ENCODE measurements at places on chromosomes 11 and 22. TPM values are rescaled to one million over a fixed set of nuclear protein-coding genes. Genes with fewer than 3 reads are reported as not detected.
A peak's percentile ranks its signal among the peaks of the same experiment; 100 is the strongest.

DNA sequence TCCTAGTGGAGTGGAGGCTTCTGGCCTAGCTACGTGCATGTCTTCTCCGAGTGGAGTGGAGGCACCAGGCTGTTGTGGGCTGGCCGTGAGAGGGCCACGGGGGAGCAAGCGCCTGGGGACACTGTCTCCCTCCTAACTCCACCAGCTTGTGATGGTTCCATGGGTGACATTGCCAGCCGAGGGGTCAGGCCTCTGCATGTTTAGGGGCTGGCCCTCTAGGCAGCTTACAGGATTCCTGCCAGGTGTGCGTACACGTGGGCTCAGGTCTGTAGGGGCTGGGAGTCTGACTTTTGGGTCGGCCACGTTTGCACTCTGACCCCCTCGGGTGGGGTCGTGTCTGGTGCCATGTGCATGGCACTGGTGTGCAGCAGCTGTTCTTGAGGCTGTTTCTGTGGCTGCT lies 31.6 kb downstream of the TBC1D22A start:
- DNase-seq: no peak

DNA sequence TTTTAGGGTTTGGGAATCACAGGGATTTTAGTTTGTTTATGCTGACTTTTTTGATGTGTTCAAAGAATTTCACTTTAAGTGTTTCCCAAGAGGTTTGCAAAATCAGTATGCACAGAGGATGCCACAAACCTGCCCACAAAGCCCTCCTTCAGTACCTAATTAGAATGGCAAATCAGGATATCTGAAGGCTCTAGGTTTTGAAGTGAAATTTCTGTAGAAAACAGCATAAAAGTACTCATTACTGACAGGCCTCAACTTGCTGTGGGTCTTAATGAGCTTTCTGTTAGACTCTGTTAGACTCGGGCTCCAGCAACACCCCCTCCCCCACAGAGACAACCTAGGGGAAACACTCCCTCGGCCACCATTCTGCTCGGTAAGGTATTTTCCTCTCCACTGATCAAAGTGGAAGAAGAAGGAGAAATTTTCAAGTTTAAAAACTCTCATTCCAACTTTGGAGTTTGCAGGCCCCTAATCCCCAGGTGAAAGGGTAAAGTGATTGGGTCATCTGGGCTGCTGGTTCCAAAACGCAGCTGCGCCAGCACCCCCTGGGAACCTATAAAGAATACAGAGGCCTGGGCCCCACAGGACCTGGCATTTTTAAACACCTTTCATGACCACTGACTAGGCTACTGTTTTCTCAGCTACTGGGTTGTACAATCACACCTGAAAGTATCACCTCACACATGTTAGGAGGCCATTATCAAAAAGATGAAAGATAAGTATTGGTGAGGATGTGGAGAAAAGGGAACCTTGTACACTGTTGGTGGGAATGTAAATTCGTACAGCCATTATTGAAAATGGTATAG lies 67.5 kb downstream of the PLEKHA7 start:
- DNase-seq: no peak

The ZPR1 gene
- 57.0 TPM for total RNA-seq

DNA sequence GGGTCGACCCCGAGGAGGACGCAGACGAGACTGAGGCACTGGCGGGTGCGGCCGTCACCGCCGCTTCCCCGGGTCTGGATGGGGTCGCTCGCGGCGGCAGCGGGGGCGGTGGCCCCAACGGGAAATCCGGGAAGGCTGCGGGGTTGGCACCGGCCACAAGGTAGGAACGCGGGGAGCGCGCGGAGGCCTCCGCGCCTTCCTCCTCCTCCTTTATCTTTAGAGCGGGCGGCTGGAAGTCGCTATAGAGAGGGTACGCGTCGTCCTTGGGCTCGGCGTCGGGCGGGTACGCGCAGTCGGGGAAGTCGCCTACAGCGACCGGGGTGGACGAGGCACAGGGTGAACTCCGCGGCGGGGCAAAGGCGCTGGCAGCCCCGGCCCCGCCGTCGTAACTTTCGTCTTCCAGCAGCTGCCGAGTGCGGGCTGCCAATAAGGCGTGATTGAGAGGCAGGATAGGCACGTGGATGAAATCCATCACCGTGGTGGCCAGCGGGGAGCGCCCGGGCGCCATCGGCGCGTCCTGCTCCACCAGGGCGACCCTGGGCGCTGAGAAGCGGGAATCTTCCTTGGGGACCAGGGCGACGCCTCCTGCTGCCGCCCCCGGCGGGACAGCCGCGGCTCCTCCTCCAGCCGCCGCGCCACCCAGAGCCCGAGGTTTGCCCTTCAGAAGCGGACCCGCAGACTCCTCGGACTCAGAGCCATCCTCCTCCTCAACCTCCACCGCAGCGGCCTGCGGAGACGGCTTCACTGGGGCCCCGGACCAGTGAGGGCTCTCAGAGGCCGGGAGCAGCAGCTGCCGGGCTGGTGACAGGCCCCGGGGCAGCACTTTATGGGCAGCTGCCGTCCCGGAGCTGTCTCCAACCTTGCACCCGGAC lies 1.7 kb downstream of the PGR start:
- peak; percentile 59 for DNase-seq

GRCh38 chr11:12577725-12578644 lies 96.2 kb upstream of the TEAD1 start:
- no peak for DNase-seq

The USP35 gene
- 2.0 TPM for total RNA-seq

- DNase-seq: peak; percentile 72
These were observed 4.2 kb downstream of the STARD10 start for GRCh38 chr11:72789493-72790131.

The NXPE2 gene
- not detected for total RNA-seq

The RBMXL2 gene
- not detected for total RNA-seq

DNA sequence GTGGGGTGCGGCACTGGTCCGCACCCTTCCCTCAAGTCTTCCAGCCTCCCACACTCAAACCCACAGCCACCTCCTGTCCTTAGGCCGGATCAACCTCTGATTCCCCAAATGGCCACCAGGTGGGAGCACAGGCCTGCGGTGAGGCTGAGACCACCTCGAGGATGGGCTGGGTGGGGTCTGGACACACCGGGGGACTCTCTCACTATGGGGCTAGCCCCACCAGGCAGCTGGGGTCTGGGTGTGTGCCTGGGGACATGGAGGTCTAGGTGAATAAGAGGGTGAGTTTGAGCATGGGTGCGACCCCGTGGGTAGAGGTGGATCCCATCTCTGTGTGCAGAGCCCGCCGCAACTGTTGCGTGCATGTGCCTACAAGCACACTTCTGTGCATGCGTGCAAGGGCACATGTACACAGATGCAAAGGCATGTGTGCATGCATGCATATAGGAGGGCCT lies 32.6 kb downstream of the MYO18B start:
- peak; percentile 37 for DNase-seq

DNA sequence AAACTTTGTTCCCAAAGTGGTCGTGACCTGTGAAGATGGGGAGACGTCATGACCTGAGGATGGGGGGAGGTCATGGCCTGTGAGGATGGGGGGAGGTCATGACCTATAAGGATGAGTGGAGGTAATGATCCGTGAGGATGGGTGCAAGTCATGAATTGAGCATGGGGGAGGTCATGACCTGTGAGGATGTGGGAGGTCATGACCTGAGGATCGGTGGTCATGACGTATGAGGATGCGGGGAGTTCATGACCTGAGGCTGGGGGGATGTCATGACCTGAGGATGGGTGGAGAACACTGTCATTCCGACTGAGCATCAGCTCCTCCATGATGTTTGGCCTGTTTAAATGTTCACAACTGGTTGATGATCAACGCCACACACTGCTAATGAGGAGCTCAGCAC lies 25.9 kb downstream of the YPEL1 start:
- DNase-seq: no peak

All from psoas muscle (tissue), 8 donors.